ENCODE measurements at places on chromosomes 2 and 18. TPM values are rescaled to one million over a fixed set of nuclear protein-coding genes. Genes with fewer than 3 reads are reported as not detected.

Gene PJVK
- 1.6 TPM for total RNA-seq

Gene KIAA2012
- 0.19 TPM for total RNA-seq

Gene GPBAR1
- 0.28 TPM for total RNA-seq

Gene RBM44
- 0.85 TPM for total RNA-seq

Gene GKN2
- total RNA-seq: 0.24 TPM

Gene PSMA8
- 0.66 TPM for total RNA-seq

Gene KCNJ3
- not detected for total RNA-seq

Gene COL4A3
- 0.94 TPM for total RNA-seq

Gene WDR54
- total RNA-seq: 35.6 TPM

Gene ABCG5
- total RNA-seq: not detected

Gene CROCC2
- not detected for total RNA-seq

Gene RIT2
- total RNA-seq: not detected

Gene GPR45
- not detected for total RNA-seq

All from thymus (tissue), 14 donors.